ENCODE measurements at places on chromosomes 11 and 22.

DNA sequence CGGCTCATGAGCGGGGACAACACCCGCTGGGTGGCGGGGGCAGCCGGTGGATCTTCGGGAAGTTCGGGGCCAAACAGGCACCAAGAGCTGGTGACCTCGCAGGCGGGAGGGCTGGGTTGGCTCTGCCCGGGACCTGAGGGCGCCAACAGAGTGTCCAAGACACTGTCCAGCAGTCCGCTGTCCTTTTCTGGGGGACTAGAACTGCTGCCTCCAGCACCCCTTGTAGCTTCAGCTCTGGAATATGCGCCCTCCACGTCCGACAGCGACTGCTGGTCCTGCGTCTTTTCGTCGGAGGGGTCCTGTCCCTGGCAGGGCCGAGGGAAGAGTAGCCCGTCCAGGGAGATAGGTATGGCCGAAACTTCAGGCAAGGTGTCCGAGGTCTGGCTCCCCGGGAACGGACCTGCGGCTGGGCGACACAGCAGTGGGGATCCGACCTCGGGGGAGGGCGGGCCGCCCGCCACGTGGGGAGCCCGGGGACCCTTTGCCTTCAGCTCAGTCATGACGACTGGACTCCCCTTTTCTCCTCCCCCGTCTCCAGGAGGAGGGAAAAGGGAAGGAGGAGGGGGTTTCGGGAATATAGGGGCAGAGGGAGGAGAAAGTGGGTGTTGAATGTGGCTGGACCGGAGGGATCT lies 926 bp downstream of the PGR start:
- no peak for DNase-seq

GRCh38 chr11:10410844-10411200 lies 44.2 kb upstream of the AMPD3 start:
- no peak for DNase-seq

DNA sequence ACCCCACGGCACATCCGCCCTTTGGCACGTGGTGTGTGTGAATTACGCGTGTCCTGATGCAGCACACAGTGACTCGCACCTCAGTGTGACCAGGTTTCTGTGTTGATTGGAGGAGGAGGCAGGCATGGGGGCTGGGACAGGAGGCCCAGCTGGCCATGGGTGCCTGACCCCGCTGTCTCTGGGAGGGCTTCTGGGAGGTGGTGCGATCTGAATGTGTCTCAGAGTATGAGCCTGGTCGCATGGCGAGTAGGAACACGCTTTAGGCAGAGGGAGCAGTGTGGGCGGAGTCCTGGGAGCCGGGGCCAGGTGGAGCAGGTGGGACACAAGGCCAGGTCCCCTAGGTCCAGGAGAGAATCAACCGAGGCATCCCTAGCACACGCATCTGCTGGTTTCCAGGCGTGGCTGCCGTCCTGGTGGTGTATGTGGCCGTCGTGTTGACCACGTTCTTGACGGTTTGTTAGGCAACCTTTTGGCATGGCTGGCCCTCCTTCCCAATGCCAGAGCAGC lies 5.7 kb downstream of the GRAMD4 start:
- no peak for DNase-seq

- no peak for DNase-seq
Observed at GRCh38 chr11:9145283-9145682, 53.9 kb upstream of the SCUBE2 start.

DNA sequence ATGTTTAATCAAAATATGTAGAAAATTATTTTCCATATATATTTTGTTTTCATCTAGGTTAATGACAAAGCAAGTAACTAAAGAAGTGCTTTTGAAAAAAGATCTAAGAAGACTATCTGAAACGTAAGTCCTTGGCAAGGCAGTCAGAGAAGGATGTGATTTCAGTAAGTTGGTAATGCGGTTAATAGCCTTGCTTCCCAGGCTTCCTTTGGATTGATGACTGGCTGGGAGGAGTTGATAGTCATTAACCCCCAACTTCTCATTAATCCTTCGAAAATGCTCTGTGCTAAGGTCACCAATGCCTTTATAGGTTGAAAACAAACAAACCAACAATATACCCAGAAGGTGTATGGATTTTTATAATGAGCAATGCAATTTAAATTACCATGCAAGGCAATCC lies 1326.5 kb downstream of the LRRC4C start:
- DNase-seq = no peak

GRCh38 chr11:21806947-21807346 lies 385.9 kb upstream of the ANO5 start:
- no peak for DNase-seq

- no peak for DNase-seq
Observed at GRCh38 chr11:103995896-103996295, 40.5 kb upstream of the DDI1 start.

- DNase-seq = no peak
Observed at GRCh38 chr11:12066056-12066798, 44.2 kb upstream of the MICAL2 start.

GRCh38 chr11:64844330-64845128 lies at the start of gene CDC42BPG:
TSS of gene CDC42BPG (minus strand) at chr11:64844653. CDS start at chr11:64844569, 84 bp downstream.
- peak; percentile 64 for DNase-seq

DNA sequence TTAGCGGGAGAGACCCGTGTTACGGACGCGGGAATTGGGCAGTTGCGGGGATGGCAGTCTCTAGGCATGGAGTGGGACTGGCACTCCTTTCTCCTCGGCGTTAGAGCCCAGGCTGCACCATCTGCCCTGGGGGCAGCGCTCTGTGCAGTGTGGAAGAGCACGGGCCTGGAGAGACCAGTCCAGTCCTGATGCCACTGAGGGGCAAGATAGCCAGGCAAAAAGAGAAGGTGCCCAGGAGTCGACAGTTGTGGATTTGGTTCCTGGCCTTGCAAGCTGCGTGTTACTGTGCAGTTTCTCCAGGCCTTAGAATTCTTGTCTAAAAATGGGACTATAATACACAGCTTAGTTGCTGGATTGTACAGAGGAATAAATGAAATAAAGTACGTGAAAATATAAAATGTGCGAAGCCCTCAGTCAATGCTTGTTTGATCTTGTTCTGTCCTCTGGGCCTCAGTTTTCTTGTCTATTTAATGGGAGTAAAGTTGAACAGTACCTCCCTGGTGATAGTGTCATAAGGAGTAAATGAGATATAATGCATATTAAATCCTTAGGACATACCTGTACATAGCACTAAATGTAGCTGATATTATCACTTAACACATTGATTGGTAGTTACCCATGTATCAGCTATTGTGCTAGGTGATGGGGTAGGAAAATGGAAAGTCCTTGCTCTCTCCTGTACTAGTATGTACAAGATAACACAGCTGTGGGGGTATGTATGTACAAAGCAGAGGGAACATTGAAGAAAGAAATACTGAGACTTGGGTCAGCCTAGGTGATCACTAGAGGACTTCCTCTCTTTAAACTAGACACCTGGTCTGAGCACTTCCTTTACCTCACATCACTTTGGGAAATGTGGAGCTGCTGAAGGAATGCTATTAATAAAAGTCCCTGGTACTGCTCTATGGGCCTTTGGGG lies 1.2 kb downstream of the ATXN10 start:
- DNase-seq = no peak

DNA sequence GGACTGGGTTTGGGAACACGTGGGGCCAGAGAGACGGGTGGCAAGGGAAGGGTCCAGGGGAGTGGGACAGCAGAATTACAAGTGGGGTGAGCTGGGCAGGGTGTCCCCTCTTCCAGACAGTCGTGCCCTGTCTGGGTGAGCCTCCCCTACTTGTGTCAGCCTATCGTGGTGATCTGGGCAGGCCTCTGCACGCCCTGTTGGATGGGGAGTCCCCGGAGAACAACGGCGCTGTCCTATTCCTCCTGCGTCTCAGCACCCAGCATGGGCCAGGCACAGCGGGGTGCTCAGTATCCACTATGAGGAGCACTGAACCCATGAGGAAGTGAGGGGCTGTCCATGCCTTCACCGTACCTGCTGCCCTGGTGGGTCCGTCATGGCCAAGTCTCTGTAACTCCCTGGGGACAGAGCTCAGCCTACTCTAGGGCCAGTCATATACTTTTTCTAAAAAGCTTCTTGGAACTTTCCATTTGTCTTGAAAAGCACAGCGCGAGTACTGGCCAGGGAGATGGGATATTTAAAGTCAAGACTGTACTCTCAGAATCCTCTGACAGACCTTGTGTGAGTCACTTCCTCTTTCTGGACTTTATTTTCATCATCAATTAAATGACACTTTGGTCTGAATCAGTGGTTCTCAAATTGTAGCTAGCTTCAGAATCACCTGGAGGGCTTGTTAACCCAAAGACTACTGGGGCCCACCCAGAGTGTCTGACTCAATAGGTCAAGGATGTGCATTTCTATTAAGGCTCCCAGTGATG lies 81.7 kb upstream of the NECTIN1 start:
- DNase-seq = no peak

GRCh38 chr22:19260194-19260593 lies 31.3 kb downstream of the CLTCL1 start:
- no peak for DNase-seq

DNA sequence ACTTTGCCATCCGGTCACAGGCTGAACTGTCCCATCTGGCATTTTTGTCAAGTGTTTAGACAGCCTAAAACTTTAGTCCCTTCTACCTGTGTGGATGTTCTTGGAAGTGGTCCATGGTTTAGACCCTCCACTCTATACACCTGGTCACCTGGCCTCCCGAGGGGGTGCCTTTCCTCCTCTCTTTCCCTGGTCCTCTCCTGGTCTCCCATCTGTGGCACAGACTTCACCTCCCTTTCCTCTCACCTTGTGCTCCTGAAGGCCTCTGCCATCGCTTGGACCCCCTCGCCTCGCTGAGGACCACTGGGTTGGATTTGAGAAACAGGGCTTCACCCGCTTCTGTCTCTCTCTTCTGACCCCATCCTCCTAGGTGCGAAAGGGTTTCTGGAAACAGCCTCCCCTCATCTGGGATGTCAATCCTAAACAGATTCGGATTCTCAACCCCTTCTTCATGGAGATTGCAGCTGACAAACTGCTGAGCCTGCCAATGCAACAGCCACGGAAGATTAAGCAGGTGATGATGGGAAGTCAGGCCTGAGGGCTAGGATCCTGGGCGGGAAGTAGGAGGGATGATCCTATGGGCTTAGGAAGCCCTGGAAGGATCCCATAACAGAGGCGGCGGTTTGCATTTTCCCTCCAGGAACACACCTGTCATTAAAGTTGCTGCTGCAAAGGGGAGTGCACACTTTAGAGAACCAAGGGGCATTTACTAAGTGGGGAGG lies 53.6 kb downstream of the ST3GAL4 start:
- no peak for DNase-seq

Measured in muscle of arm (tissue), 14 donors.